ENCODE measurements at places on chromosomes 6 and 20. TPM values are rescaled to one million over a fixed set of nuclear protein-coding genes. Genes with fewer than 3 reads are reported as not detected.

KCNK15 gene
- total RNA-seq = 1.3 TPM

TRIM15 gene
- total RNA-seq = 0.86 TPM

TRIM40 gene
- not detected for total RNA-seq

DCBLD1 gene
- total RNA-seq = 21.0 TPM

CST5 gene
- total RNA-seq = not detected

VNN1 gene
- 0.23 TPM for total RNA-seq

FOXA2 gene
- 0.33 TPM for total RNA-seq

NKX2-4 gene
- 3.8 TPM for total RNA-seq

AGPAT4 gene
- total RNA-seq = 5.5 TPM

MCUR1 gene
- 33.0 TPM for total RNA-seq

NOTCH4 gene
- 2.3 TPM for total RNA-seq

DNA sequence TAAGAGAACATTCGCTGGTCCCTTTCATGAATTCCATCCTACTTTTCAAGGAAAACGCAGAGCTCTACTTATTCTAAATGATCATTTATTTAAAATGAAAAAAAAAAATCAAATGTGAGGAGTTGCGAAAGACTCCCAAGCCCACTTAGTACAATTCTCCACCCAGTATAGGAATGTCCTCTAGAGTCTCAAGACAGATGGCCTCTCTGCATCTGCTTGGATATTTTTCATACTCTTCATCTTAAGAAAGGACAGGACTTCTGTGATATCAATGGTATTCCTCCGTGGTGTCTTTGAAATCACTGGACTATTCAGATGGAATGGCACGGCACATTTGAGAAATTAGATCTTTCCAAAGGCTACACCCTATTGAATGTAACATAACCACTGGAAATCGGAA, 107.1 kb downstream of the PTPRK start:
- DNase-seq = no peak

DNA sequence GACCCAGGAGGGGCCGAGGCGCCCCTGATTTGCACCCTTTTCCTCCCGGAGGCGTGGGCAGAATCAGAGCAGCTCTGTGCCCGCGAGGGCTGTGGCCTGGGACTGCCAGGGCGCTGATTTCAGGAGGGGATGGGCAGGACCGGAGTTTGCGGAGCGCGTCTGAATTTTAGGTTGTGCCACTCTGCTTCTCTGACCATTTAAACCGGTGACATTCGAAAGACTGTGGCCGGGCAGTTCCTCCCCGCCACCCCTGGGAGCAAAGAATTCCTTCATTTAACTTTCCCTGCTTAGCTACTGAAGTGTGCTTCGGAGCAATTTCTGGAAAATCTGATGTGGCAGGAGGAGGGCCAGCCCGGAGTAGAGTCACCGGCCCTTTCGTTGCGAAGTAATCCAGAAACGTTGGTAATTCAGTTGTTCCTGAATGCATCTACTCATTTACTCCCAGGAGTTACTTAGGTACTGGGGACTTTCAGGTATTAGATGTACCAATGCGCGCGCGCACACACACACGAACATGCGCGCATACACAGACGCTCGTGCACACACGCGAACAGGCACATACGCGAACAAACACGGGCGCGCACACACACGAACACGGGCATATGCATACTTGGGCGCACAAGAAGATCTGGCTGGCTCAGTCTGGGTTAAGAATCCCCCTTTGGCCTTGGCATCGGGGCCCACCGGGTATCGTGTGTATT, 568 bp downstream of the CCDC170 start:
- peak; percentile 52 for DNase-seq

DNA sequence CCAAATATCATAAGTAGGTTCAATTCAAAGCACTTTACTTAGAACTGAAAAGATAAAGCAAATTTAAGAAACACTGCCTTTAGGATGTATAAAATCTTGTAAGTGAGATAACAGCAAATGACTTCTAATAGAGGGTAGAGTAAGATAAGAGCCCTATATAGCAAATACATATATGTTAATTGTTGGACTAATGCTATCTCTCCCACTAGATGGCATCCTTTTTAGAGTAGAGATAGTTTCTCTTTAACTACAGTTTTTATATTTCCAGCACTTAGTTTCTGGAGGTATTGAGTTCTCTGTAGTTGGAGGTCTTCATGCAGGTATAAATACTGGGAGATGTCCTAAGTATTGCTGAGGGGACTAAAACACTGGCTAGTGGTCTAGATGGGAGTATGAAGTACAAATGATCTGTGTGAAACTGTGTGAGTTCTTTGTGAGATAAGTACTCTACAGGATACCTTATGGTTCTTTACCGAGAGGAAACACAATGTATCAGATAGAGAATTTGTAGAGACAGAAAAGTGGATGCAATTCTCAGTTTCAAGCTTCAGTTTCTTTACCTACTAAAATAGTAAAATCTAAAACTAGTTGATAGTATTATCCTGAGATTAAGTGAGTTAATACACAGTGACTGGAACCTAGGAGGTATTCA, 399.3 kb downstream of the KHDRBS2 start:
- DNase-seq = no peak

DNA sequence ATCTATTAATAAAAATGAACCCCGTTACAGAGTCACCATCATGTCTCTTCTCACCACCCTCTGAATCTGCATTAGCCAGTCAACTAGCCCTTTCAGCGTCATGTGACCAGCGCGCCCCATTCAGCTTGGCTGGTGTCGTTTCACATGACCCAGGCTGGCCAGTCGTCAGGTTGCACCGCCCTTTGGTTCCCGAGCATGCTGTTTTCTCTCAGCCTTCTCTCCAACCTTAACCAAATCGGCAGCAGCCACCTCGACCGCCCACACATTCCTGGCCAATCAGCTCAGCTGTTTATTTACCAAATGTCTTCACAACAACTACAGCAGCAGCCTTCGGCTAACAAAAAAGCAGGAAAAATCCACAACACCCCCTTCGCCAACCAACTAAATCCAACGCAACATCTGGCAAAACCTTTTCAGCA, 5.6 kb downstream of the SRSF3 start:
- no peak for DNase-seq

DNA sequence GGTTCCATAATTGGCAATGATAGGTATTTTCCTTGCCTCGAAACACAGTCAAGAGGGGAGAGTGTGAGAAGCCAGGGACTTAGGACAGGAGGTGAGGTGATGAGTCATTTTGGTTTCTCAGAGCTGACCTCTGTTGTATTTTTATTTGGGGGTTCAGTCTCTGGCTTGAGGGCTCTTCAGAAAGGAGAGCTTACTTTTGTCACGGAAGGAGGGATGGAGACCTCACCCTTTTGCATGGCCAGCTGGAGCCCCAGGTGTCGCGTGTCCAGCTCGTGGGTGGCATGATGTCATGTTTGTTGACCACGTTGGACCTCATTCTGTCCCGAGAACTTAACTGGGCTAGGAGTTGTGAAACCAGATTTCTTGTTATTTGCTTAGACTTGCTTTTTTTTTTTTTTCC, 293.9 kb downstream of the QKI start:
- DNase-seq = no peak

- DNase-seq = no peak
Measured at GRCh38 chr20:40424695-40425094, 264.3 kb downstream of the MAFB start.

GRCh38 chr6:141988954-141989705, 143.6 kb upstream of the GJE1 start:
- DNase-seq = peak; percentile 67

DNA sequence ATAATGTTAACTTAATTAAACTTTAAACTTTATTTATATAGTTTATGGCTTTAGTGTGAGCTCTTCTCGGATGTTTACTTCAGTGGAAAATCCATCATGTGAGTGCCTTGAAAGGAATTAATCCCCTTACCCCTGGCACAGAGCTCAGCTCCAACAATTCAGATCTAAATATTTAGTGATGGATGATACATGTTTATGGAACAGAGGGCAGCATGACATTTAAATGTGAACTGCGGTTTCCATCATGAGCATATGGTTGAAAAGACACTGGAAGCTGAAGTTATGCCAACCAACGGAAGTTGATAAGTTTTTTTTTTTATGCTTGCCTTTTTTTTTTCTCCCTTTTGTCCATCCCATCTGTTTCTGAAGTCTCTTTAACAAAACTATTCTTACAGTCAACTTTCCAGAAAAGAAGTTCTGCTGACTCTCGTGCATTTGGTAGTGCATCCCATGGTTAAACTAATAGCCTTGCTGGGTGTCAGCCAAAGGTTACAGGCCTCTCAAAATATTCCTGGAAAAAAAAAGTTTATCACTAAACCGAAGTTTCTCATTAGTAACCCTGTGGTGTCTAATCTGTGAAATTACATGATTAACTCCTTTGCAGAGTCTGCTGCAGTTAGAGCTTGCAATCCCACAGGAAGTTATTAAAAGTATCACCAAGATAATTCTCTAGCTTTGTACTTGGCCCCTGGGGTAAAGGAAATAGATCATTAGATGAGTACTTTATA, 243.9 kb upstream of the TCF21 start:
- peak; percentile 74 for DNase-seq

DNA sequence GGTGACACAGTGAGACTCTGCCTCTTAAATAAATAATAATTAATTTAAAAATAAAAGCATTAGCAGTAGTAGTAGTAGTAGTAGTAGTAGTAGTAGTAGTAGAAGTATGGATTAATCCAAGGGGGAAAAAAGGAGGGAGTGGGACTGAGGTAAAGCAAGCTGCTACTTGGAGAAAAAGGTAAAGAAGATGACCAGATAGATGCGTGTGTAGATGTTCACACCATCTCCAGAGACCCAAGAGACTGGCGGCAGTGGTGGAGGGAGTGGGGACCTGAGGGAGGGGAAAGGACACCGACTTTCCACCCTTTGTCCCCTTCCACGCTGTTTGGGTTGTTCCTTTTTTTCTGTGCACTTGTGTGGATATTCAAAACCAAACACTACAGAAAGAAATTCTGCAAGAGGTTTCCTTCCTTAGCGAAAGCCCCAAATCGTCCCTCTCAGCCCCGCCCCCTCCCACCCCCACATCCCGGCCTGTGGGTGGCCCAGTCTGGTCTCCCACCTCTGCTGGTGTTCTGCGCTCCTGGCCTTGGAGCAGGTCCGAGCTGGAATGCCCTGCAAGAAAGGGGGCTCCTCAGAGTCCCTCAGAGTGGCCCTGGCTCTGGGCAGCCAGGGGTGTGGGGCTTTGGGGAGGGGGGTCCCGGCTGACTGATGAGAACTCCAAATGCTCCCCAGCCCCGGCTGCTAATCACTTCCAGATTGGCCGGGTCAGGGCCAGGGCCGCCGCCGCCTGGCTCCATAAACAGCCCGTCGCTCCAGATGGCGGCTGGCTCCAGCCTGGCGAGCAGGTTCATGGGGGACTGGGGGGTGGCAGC, 60.2 kb downstream of the UBE2V1 start:
- no peak for DNase-seq

- DNase-seq = no peak
Measured at GRCh38 chr20:63290136-63290676, 2.8 kb upstream of the COL20A1 start.

DNA sequence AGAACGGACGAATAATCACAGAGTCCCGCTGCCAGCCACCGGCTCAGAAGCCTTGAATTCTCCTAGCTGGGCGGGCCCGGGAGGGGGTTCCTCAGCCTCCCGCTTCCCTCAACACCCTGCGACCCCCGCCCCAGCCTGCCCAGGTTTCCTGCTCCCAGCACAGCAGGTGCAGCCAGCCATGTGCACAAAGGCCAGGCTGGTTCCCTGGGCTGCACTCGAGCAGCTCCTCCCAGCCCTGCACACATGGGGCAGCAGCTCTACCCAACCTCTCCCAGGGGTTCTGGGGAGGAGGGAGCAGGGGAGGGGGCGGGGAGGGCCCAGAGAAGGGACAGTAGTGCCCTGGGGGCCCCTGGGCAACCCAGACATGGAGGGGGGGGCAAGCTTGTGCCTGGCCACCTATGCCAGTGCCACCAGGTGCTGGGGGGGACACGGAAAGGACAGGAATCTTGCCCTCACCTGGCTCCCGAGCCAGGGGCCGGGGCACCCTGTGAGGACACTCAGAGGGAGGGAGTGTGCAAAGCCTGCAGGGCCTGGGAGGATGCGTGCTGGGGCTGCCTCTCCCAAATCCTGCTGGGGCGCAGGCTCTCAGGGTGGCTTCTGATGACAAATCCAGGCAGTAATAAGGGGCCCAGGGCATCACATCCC, 1.2 kb upstream of the NTSR1 start:
- DNase-seq = no peak

- DNase-seq = no peak
Measured at GRCh38 chr6:47715782-47716181, 17.4 kb downstream of the ADGRF4 start.

- peak; percentile 84 for DNase-seq
Measured at GRCh38 chr6:13873288-13874190, 51.2 kb upstream of the RNF182 start.

- DNase-seq = no peak
Measured at GRCh38 chr6:63371104-63371715, 51.4 kb upstream of the LGSN start.

DNA sequence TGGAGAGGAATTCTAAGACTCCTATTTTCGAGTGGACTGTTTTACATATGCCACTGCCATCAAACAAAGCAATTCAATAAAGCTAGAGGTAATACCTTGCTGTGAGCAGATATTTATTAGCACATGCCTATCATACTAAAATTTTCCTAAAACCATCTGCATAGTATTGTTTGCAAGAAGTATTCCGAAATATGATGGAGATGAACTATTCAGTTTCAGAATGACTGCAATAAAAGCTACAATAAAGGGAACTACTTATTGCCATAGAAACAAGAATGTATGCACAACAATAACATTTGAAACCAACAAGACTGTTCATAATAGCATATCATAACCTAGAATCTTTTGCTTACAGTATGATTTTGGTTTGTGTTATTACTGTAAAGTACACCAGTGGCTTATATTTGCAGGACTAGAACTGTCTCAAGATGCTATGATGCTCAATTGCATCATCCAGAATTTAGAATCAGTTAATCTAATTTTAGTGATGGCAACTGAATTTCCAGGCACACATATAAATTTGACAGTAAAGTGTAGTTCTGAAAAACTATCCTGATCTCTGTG, 144.3 kb downstream of the GRIK2 start:
- DNase-seq = no peak

DNA sequence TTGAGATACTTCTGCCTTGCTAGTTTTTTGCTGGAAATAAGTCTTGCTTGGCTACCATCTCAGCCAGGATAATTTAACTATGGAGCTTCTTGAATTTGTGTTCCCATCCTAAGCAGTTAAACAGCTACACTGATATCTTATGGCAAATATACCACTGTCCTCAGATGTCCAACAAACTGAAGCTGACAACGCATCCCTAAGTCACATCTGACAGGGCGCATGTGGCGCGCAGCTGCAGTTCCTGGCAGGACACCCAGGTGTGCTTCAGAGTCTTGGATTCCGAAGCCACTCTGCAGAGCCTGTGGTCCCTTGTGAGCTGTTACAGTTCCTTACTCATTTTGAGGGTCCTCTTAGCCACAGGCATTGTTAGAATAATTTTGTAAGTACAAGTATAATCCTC, 127.9 kb downstream of the WDR27 start:
- DNase-seq = no peak

GRCh38 chr6:144286503-144287393, 1.6 kb downstream of the UTRN start:
- DNase-seq = peak; percentile 91

GRCh38 chr6:93088621-93089501, 330.5 kb downstream of the EPHA7 start:
- DNase-seq = no peak

- no peak for DNase-seq
Measured at GRCh38 chr6:79787626-79788025, 156.5 kb downstream of the SH3BGRL2 start.

GRCh38 chr20:11111191-11111590, 437.4 kb upstream of the JAG1 start:
- DNase-seq = peak; percentile 36
